ENCODE measurements at places on chromosomes 6 and 20.

DNA sequence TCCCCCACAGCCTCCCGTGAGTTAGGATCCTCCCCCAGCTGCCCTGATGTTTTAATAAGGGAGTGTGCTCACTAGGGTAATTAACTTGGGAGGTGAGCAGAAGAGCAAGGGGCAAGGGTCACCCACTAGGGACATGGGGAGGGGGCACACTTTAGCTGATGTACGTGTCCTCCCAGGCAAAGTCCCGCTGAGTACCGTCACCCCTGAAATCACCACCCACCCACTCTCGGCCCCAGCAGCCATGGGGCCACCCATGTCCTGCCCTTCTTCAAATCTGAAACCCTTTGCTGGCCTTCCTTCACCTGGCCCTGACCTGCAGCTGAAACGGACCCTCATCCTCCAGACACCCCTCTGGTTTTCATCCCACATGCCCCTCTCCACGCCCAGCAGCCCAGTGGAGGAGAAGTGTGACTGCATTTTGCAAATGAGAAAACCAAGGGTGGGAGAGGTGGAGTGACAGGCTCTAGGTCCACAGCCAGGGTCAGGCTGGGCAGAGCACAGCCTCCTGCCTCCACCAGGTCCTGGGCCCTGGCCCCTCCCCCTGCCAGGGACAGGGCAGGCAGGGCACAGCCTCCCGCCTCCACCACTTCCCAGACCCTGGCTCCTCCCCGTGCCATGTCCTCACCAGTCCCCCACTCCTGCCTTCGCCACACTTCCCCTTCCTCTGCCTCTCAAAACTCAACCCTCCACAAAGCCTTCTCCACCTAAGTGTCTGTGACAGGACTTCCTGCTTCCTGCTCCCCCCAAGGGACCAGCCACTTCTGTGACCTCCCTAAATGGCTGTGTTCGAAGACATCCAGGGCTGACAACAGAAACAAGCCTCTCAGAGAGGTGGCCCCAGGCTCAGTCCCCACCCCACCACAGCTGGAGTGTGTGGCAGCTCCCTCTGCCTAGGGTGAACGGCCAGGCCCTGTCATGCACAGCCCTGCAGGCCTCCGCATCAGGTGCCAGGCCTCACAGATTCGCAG lies 15.1 kb downstream of the ACSS1 start:
- peak; percentile 83 for DNase-seq

DNA sequence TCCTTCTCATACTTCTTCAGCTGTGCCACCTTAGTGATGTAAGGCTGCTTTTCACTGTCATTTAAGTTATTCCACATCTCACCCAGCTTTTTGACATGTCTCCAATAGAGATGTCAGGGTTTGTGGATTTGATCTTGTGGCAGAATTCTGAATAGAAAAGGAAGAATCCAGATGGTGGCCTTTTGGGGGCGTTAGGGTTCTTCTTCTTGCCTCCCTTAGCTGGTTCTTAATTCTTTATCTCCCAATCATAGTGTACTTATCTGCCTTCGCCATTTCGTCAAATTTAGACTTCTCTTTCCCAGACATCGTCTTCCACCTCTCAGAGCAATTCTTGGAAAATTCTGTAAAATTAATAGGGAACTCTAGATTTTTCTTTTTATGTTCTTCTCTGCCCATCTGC lies 422.9 kb downstream of the GJA1 start:
- no peak for DNase-seq

- no peak for DNase-seq
These were observed 208.3 kb downstream of the LY86 start for GRCh38 chr6:6796818-6797217.

DNA sequence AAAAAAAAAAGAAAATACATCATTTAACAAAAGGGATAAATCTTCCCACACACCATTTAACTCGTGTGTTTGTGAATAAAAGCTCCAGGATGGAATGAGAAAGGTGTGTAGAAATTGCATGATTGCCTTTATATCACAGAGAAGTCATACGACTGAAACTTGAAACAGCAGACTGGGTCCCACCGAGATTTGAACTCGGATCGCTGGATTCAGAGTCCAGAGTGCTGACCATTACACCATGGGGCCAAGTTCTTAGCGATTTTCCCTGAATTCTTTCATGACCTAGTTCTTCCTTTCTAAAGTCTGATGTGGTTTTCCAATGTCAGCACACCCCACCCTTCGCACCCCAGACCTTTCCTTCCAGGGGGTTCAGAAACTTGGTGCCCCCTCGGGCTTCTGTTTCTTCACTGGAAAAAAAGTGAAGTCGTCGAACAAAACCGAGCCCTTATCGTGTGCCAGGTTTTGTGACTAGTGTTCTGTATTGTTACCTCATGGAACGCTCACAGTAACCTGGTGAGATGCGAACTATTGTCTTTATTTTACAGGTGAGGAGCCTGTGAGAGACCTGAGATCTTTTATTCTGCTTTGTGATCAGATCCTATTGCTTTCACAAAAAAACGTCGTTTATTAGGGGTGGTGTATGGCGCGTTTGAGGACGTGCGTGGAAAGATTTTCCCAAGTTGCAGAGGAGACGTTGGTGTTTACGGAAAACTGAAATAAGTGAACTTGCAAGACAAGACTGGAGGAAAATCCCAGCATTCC lies 120.8 kb downstream of the OR2B2 start:
- DNase-seq, result no peak

DNA sequence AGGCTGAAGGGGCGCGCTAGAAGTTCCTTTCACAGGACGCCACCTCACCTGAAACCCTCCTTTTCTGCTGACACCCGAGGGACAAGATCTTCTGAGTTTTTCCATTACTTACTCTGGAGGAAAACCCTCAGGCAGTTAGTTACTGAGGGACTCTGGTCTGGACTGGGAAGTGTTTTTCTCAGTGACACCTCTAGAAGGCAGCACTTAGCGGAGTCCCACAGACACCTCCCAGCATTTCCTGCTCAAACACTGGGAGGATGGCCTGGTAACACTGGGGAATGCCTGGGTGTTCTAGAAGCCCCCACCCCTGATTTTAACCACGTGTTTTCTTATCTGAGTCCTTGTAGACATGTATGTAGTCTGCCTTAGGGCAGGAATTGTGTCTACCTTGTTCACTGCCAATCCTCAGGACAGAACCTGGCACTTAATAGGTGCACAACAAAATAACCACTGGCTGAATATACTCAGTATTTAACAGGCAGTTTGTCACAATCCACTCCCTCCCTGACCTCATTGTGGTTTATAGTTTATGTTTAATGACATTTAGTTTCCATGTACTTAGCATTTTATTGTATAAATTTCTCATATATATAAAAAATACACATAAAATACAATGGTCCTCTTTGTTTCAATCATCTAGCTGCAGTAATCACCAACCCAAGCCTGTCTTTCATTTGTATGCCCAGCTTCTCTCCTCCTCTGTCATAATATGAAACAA lies 4.8 kb downstream of the GSTA3 start:
- DNase-seq, result no peak

- no peak for DNase-seq
These were observed 691 bp downstream of the SYNDIG1 start for GRCh38 chr20:24469894-24470745.

DNA sequence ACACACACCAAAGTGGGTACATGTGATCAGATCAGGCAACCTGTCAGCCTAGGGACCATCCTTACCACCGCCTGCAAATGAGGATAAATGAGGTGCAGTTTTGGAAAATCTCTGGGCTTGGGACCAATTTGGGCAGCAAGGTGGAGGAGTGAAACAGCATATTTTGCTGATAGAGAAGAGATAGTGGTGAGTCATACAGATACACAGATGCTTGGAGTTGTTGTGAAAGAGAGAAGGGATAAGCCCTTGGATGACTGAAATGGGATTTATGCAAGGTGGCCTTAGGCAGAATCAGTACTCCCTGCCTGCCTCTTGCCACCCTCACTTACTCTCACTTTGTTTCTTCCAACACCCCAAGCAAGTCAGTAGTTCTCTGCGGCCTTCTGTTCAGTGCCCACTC lies 34.7 kb downstream of the BMP2 start:
- no peak for DNase-seq

DNA sequence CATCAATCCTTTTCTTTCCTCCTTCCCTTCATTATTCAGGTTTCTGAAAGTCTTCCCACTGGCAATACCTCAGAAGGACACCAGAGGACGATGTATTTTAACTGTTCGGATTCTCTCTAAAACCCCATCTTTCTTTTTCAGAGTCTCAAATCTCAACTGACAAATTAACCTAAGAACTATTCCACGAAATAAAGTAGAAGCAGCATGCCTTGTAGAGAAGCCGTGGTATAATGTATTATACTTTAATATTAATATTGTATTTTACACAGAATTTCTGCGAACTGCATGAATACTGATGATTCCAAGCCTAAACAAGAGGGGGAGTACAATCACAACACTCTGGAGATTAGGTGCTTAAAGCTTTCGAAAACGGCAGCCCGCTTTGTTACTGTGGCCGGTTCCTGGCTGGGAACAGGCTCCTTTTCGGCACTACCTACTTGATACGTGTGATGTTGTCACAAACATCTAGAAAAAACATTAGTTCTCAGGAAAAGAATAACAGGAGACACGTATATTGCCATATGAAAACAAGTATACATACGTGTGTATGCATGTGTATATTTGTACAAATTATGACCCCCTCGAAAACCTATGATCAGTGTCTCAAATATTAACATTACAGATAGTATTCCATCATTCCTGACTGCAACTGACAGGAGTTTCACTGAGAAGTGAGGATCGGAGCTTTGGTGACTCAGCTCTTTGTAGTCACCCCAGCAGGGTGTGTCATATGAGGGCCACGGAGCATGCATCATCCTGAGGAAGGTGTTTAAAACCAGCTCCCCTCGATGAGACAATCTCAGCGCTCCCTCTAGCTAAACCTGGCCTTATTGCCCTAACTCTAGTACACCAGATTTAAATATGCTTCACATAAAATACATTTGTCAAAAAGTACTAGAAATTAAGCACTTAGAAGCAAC lies 319.7 kb upstream of the TCF21 start:
- DNase-seq, result peak; percentile 33

GRCh38 chr20:2093159-2093781 lies 8.4 kb upstream of the STK35 start:
- no peak for DNase-seq

- no peak for DNase-seq
These were observed 24.7 kb upstream of the HDAC2 start for GRCh38 chr6:113995634-113996033.

DNA sequence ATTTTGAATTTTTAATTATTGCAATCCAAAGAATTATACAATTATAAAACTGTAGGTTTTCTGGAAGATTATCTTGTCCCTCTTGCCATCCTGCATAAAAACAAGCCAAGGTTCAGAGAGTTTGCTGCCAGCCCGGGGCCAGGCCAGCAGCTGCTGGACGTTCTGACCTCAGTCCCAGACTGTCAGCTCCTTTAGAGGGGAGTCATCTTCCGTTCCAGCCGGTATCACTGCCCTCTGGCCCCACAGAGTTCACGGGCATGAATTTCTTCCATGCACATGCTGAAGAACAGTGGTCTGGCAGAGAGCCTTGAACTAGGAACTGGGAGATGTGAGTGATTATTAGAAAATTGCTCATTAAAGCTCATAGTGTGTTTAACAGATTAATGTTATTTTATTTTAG lies 130.4 kb upstream of the QKI start:
- no peak for DNase-seq

GRCh38 chr20:44501448-44501847 lies 20.4 kb downstream of the SERINC3 start:
- DNase-seq, result no peak

GRCh38 chr20:854601-855000 lies 21.1 kb downstream of the FAM110A start:
- DNase-seq, result no peak

- no peak for DNase-seq
These were observed 235.8 kb downstream of the SMOC2 start for GRCh38 chr6:168676552-168677322.

DNA sequence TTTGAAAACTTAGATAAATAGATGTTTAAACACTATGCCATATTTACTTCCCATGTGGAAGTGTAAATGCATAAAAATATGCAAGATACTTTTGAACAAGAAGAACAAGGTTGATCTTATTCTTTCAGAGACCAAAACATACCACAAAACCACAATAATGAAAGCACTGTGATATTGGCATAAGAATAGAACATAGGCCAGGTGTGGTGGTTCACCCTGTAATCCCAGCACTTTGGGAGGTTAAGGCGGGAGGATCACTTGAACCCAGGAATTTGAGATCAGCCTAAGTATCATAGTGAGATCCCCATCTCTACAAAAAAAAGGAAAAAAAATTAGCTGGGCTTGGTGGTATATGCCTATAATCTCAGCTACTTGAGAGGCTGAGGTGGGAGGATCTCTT lies 66.5 kb downstream of the KCNS1 start:
- no peak for DNase-seq

DNA sequence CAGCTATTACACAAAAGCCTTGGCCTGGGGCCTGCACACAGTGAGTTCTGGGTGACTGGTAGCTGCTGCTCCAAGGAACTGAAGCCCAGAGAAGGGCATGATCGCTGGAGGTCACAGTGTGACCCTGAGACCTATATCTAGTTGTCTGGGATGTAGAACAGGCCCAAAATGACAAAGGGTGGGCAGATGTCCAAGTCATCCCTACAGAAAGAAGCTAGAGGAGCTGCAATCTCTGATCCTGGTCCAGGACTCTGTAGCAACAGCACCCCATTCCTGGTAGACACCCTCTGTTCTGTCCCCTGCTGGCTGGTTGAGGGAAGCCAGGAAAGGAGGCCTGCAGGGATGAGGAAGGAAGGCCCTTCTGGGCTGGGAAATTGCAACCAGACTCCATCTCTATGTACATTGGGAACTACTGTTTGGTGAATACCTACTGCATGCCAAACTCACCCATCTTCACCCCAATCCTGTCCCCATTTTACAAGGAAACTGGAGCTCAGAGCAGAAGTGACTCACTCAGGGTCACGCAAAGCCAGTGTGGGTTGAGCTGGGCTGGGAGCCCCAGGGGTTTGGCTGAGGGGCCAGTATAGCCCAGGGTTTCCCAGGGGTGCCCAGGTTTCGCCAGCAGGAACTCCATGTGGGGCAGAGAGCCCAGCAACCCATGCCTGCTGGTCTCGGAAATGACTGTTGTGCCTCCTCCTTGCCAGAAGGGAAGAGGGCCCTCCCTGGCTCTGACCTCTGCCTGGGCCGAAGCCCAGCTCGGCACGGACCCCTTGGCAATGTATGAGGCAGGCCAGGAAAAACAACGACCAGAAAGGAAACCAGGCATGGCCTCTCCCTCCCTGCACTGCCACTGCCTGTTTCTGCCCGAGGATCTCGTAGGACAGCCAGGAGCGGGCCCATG lies 44.9 kb upstream of the TLDC2 start:
- no peak for DNase-seq

DNA sequence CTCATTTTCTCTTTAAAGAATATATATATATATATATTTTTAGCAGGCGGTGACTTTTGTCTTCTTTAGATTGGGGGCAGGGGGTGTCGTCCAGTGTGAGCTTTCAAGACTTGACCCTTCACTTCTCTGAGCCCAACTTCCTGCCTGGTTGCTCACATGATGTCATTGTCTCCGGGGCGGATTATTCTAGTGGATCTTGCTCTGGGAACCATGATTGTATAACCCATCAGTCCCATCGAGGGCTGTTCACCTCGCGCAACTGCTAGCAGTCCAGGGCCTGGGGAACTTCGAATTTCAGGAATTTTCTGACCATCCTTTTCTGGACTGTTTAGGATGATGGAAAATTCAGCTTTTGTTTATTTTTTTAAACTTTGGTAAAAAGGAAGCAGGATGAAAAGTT lies 1.0 kb downstream of the IGF2R start:
- DNase-seq, result no peak

GRCh38 chr6:167350275-167350696 lies 25.4 kb downstream of the TTLL2 start:
- peak; percentile 30 for DNase-seq

GRCh38 chr6:67047996-67048395 lies 1341.0 kb upstream of the EYS start:
- no peak for DNase-seq
